A673 (cell line): ENCODE measurements at places on chromosomes 3 and 15.

DNA sequence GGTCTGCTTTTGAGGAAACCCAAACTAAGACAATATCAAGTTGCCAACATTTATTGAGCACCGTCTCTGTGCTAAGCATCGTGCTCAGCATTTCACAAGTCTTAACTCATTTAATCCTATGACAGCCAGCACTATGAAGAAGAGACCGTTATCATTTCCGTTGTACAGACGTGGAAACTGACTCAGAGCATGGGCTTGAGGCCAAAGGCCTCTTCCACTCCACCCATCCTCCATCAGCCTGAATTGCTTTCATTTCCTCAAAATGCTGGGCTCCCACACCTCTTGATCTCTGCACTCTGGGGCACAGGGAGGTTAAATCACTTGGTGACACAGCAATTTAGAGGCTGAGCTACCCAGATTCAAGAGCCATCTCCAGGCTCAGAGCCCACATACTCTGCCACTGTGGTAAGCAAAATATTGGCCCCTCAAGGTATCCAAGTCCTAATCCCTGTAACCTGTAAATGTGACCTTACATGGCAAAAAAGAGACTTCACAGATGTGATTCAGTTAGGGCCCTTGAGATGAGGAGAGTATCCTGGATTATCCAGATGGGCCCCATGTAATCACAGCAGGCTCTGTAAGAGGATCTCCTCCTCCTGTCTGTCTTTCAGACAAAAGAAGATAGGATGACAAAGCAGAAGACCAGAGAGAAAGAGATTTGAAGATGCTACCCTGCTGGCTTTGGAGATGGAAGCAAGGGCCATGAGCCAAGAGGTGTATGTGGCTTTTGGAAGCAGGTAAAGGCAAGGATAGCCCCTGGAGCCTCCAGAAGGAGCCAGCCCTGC is 24.3 kb upstream of the FLNB start:
- DNase-seq = peak; percentile 54

DNA sequence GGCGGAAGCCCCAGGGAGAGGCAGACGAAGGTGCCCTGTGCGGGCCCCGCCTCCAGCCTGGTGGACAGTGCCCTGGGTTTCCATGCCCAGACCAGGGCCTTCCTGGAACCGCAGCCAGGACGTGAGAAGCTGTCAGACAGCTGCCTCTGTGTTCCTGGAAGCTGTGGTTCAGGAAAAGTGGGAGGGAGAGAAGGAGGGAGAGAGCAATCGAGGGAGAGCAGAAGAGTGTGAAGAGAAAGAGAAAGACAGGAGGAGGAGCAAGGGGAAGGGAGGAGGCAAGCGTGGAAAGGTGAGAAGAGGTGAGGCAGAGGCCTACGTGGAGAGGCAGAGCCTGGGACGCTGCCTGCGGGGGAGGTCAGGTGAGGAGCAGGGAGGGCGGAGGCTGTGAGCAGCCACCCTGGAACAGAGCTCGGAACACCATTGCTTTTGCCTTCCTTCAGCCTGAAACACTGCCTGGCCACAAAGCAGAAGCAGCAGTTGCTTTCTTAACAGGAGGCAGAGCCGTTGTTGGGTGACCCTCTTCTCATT is 18.6 kb downstream of the ZDHHC19 start:
- no peak for DNase-seq

DNA sequence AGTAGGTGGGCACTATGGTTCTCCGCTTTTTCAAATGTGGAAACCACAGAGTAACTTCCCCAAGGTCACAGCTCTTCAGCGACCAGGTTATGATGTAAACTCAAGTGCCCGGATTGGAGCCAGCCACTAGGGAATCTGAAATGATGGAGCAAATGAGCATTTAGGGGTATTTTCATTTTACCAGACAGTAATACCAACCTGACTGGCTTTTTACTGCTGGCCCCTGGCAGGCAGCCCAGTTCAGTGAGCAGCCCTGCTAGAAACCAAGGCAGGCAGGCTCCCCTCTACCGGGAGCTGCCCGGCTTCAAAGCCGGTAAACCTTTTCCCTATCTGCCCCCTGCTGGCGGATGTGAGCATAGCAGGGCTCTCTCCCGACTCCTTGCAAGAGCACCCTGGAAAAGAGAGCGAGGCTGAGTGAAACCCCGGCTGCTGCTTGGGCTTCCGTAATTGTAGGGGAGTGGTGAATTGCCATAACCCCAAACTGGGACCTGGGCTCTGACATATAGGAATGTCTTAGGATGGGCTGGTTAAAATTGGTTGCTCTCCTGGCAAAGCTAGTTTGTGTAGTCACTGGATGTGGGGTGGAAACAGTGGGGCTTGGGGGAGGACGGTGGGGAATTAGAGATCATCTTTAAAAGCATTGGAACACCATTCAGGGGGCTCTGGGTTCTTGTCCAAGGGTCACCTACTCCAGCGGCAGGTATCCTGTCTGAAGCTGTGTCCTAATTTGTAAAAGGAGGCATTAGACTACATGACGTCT is 98.0 kb upstream of the TNFAIP8L3 start:
- peak; percentile 88 for DNase-seq

GRCh38 chr3:71037775-71038174 is 545.8 kb downstream of the FOXP1 start:
- no peak for DNase-seq

GRCh38 chr15:39828374-39828931 is 45.8 kb upstream of the FSIP1 start:
- DNase-seq = peak; percentile 41
